Aorta (tissue), 5 donors: ENCODE measurements at places on chromosomes 1 and 21.

DNA sequence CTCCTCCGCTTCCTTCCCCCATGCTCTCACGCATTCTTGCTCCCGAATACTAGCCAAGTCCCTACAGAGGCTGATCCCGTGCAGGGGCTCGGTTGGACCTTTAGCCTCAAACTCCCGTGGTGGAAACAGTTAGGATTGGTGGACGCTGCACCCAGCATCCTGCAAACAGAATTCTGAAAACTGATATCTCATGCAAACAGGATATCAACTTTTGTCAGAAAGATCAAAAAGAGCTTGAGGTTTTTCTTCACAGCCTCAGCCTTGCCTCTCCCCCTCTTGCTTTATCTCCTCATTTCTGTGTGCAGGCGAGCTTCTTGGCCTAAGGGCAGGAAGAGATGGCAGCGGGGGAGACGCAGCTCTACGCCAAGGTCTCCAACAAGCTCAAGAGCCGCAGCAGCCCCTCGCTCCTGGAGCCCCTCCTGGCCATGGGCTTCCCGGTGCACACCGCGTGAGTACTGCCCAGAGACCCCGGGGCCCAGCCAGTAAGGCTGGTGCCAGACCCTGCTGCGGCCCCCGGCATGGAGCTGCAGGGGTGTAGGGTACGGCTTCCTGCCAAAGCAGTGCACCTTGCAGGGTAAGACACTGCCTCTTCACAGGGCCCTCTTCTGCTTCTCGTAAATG, at the start of gene UBASH3A:
Gene UBASH3A, plus strand, starts transcription at position 292 of the 621 bp plus-strand sequence. Its CDS starts 44 bp downstream, at position 336.
- no peak within 1 kb of the TSS for H3K4me3 ChIP-seq
- no peaks in the 10 kb centered on the region for H3K27me3 ChIP-seq
- no peaks in the 10 kb centered on the region for H3K4me1 ChIP-seq
- DNase-seq = no peak
- no peak within 1 kb of the TSS for H3K27ac ChIP-seq

GRCh38 chr1:40017951-40018575, 22.5 kb upstream of the CAP1 start:
- no peak overlapping the region for H3K4me3 ChIP-seq
- H3K27ac ChIP-seq = no peak overlapping the region

- H3K27ac ChIP-seq = no peak overlapping the region
- no peaks in the 10 kb centered on the region for H3K36me3 ChIP-seq
- H3K27me3 ChIP-seq = no peaks in the 10 kb centered on the region
- DNase-seq = no peak
- peaks cover 2% of the 10 kb centered on the region for H3K4me1 ChIP-seq
Measured at GRCh38 chr21:37407719-37408420, 41.3 kb downstream of the DYRK1A start.

DNA sequence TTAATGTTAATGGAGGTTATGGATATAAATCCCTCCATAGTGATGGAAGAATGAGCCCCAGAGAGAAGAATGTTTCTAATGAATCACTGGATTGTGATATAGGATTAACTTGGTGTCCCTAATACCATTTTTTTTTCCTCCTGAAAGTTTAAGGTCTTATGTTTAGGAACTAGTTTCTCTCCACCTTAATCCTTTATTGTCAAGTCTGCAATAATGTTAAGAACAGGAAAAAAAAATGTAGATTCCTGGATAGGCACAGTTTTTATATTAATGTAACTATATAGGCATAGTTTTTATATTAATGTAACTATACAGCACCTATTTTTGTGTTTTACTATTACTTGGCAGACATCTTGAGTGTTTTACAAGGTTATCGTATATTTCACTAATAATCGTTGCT, 34.9 kb downstream of the NFIA start:
- no peak overlapping the region for H3K27ac ChIP-seq
- no peaks in the 10 kb centered on the region for H3K27me3 ChIP-seq
- no peak overlapping the region for H3K4me3 ChIP-seq
- no peaks in the 10 kb centered on the region for H3K36me3 ChIP-seq
- H3K4me1 ChIP-seq = peaks cover 6% of the 10 kb centered on the region
